ENCODE measurements at places on chromosomes 16 and 17.
A peak's percentile ranks its signal among the peaks of the same experiment; 100 is the strongest.

DNA sequence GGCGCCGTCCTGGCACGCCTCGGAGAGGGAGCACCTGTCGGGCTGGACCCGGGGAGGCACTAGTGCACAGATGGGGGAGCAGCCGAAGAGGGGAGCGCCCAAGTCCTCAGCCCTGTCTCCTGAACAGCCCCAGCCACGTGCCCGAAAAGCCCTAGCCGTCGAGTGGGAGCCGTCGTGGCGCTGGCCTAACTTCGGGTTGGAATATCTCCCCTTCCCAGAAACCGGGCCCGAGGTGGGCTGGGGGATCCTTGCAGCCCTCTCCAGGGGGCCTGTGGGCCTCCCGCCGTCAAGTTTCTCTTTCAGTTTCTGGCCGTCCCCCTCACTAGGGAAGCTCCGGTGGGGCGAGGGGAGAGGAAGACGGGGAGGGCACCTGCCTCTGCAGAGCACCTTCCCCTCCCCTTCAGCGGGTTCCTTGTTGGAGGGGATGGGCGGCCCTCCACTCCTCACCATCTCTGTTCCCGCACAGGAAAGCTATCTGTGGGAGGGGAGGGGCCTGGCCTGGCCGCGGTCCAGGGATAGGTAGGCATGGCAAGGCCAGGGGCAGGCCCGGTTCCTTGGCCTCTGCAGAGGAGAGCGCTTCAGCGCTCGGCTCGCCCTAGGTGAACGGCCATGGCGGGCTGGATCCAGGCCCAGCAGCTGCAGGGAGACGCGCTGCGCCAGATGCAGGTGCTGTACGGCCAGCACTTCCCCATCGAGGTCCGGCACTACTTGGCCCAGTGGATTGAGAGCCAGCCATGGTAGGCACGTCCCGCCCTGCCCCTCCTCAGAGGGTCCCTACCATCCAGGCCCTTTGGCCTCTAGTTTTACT is 709 bp downstream of the STAT5A start:
- DNase-seq, result peak; percentile 77

GRCh38 chr17:67260170-67260987 is 15.4 kb upstream of the HELZ start:
- DNase-seq, result no peak

DNA sequence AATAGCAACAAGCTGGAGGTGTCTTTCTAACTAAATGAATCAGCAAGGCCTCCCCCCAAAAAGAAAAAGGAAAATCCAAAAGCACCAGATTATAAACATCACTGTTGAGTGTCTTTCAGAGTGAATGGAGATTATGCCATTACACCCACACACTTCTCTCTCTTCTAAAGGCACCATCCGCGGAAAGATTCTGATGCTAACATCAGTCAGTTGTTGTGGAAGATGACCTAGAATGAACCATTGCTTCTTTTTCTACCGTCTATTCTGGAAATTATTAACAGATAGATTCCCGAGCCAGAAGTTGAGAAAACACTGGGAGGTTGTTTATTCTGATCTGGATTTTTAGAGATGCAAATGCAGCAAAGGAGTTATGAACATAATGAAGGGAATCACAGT is 60.9 kb upstream of the FAM20A start:
- DNase-seq, result no peak

DNA sequence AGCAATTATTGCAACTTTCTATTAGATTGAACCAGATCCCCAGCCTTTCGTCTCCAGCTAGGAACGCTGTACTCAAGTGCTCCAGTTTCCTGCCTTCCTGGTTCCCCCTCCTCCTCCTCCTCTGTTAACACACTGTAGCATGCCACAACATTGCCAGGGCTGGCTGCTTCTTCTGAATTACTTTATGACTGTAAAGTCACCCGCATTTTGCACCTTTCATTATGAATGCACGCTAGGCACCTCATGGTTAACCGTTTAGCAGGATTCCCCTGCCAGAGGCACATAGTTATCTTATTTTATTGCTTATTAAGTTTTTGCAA is 4.5 kb downstream of the ZNF423 start:
- DNase-seq, result no peak

DNA sequence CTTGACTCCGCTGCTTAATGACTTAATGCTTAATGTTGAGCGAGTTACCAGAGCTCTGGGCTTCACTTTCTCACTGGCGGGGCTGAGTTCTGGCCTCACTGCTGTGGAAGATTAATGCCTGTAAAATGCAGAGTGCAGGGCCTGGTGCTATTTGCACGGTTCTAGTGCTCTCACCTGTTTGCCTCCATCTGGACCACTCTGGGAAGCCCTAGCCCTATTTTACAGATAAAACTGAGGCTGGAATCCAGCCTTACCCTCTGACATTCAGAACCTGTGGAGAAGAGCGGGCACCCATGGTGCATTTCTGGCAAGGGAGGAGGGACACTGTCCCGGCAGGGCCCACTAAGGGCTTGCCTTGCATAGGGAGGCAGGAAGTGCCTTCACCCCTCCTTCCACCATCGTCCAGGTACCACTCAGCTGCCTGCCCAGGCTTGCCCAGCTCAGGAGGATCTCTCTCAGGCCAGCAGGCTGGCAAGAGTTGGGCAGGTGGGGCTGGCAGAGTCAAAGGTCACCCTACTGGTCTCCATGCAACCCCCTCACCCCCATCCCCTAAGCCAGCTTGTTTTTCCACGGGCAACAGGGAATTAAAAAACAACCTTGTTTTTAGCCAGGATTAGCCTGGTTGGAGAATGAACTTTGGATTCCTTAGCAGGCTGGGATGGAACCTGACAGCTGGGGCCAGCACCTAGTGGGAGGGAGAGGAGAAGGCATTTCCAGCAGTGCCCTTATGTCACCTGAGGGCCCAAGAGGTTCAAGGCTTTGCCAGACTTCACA is 4.1 kb upstream of the UBALD1 start:
- DNase-seq, result no peak

DNA sequence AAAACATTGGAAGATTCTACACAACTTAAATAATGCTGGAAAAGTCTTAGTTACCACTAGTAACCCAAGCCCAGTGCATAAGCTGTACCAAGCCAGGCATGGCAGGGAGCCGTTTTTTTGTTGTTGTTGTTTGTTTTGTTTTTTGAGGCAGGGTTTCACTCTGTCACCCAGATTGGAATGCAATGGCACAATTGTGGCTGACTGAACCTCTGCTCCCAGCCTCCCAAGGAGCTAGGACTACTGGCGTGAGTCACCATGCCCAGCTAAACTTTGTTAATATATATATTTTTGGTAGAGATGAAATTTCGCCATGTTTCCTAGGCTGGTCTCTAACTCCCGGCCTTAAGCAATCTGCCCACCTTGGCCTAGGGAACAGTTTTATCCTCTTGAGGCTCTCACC is 564 bp upstream of the TMIGD1 start:
- DNase-seq, result no peak

DNA sequence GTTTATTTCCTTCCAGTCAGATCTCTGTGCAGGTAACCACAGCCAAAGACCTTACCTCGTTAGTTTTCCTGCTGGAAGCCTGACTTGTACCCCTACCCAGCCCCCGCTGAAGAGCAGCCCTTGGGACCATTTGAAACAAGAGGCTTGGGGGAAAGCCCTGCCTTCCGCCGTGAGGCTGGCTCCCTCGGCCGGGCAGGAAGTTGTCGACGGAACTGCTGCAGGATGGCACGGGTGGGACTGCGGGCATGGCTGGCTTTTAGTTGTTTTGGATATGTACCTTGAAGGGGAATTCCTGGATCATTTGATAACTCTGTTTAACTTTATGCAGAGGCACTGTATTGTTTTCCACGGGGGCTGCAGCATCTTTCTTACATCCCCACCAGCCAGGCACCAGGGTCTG is 49.0 kb upstream of the ENDOV start:
- no peak for DNase-seq

DNA sequence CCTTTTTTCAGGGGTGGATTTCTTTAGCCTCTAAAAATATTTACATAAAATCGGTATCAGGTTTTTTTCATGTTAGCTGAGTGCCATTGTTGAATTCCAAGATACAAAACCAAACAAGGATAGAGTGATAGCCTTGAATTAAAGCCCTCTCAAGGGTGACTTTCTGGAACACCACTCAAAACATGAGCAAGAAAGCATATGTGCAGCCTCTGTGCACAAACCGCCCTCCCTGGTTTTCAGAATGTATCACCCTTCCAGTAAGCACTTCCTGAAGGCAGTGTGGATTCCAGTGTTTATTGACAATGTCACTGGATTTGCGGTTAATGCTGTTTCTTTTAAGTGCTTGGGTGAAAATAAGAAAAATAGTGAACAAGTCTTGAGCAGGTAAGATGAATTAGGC is 597.7 kb downstream of the TMEM114 start:
- DNase-seq, result no peak

- DNase-seq, result no peak
Measured at GRCh38 chr17:78526231-78527025, 50.8 kb downstream of the DNAH17 start.

GRCh38 chr16:68473358-68474070 is 25.2 kb upstream of the SMPD3 start:
- no peak for DNase-seq

- no peak for DNase-seq
Measured at GRCh38 chr16:24174504-24174903, 81.6 kb upstream of the CACNG3 start.

GRCh38 chr16:85935974-85936760 is 37.2 kb downstream of the IRF8 start:
- DNase-seq, result peak; percentile 82

GRCh38 chr17:5365831-5366230 is 53.6 kb downstream of the NUP88 start:
- DNase-seq, result no peak

- no peak for DNase-seq
Measured at GRCh38 chr17:19010729-19011505, 6.4 kb upstream of the FAM83G start.

GRCh38 chr16:51053775-51054174 is 97.3 kb downstream of the SALL1 start:
- no peak for DNase-seq

GRCh38 chr17:82009413-82009812 is 13.3 kb downstream of the CENPX start:
- DNase-seq, result no peak

DNA sequence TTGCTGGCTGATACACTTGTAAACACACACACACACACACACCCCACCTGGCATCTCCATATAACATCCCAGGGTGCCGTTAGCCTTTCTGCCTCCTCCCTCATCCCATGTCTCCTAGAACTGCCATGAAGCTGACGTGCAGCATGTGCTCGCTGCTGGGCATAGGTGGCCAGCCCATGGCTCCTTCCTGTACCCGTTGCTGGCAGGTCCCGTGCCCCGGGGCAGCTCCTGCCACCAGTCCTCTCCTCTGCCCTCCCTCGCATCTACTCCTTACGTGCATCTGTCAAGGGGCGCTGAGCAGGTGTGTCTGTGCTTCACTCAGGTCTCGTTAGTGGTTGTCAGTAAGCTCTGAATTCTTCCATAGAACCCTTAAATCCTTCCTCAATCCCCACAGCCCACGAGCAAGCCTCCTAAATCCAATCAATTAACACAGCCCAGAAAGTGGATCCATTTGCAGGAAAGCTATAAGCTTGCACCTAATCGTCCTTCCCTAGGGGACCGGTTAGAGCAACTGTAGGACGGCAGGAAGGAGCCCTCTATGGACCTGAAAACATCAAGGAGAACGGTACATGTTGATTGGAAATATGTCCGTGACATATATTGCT is 218.1 kb upstream of the FOXF1 start:
- DNase-seq, result no peak

DNA sequence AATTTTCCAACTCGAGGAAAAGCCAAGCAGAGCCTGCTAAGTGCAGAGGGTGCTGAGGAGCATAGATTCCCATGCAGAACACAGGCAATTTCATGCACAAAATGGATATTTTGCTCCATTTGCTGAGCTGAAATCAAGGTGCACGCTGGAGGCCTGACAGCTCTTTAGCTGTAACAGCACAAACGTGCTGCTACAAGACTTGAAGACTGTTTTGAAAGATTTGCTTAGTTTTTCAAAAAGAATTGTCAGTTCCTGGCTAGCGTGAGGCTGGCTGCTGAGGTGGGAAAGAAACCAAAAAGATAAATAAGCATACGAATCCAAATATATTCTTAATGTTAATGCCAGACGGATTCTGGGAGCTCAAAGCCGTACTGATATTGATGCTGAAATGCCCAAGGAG is 309.0 kb upstream of the MAF start:
- no peak for DNase-seq

- DNase-seq, result no peak
Measured at GRCh38 chr16:49623501-49624266, 232.2 kb downstream of the ZNF423 start.

GRCh38 chr16:67672739-67673662 is 6.4 kb downstream of the C16orf86 start:
- DNase-seq, result peak; percentile 67

GRCh38 chr16:82181461-82182185 is 11.6 kb upstream of the MPHOSPH6 start:
- no peak for DNase-seq

GRCh38 chr17:49393491-49394255 is 21.0 kb downstream of the PHB1 start:
- DNase-seq, result no peak

GRCh38 chr17:16939606-16940115 is 32.3 kb downstream of the TNFRSF13B start:
- DNase-seq, result no peak
